ENCODE measurements at places on chromosomes 3 and 15. TPM values are rescaled to one million over a fixed set of nuclear protein-coding genes. Genes with fewer than 3 reads are reported as not detected.

DNA sequence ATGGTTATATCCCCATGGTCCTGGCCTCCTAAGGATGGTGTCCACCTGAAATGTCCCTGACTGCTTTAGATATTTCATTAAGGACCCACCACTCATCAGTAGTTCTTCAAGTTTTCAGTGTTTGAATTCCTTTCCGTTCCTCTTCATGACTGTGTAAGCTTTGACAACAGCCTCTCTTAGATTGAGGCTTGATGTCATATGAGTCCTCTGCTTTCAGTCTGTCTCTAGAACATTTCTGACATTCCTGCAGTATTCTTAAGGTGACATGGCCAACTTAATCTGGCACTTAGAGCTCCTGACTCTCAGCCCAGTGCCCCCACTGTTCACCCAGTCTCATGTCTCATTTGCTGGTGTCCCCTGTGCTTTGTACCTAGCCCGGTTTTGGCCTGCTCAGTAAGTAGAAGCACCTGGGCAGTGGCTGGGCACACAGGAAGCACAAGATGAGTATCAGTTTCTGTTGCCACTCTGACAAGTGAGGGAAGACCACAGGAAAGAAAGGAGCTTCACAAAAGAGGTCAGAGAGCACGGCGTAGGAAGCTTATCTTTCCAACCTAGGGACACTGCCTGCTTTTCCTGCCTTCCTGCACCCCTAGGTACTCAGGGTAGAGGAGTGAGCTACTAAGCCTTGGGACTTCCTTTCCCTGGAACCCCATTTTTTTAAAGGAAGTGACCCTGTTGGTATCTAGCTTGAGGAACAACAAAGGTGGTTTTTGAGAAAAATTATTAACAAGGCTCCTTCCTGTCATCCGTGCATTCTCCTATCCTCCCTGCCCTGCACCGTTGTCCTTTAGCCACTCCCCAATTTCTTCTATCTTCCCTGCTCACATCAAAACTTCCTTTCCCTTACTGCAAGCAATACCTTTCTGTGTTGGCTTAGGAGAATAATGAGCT, 103.1 kb downstream of the KLHL25 start:
- no peak overlapping the region for H3K27ac ChIP-seq
- no peaks in the 10 kb centered on the region for H3K27me3 ChIP-seq
- peaks cover 26% of the 10 kb centered on the region for H3K36me3 ChIP-seq
- no peaks in the 10 kb centered on the region for H3K4me1 ChIP-seq
- H3K4me3 ChIP-seq: no peak overlapping the region

Gene SHF
- total RNA-seq: 5.2 TPM

DNA sequence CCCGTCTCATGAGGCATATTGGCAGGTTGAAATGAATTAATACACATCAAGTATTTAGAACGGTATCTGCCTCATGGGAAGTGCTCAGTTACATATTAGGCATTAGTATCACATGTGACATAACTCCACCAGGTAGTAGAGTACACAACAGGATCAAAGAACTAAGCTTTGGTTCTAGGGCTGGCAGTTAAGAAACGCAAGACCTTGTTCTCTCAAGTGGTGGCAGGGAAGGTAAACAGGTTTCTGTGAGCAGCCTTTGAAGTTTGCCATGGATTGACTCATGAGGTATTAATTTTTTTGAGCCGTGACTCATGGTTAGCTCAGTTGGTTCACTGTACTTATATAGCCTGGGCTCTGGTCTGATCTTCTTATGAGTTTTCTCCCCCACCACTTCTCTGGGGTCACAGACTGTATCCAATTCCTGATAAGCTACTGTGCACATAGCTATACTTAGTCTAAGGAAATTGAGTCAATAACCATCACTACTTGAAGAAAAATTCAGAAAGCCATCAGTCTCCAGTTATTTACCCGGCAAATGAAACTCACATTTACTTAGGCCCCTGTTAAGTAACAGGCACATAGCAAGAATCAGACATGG, 155.6 kb upstream of the STT3B start:
- H3K4me3 ChIP-seq: no peak overlapping the region
- H3K36me3 ChIP-seq: no peaks in the 10 kb centered on the region
- no peaks in the 10 kb centered on the region for H3K4me1 ChIP-seq

- no peaks in the 10 kb centered on the region for H3K4me1 ChIP-seq
- no peak for DNase-seq
- no peaks in the 10 kb centered on the region for H3K36me3 ChIP-seq
Measured at GRCh38 chr3:138786788-138787271, 47.9 kb downstream of the PIK3CB start.

DNA sequence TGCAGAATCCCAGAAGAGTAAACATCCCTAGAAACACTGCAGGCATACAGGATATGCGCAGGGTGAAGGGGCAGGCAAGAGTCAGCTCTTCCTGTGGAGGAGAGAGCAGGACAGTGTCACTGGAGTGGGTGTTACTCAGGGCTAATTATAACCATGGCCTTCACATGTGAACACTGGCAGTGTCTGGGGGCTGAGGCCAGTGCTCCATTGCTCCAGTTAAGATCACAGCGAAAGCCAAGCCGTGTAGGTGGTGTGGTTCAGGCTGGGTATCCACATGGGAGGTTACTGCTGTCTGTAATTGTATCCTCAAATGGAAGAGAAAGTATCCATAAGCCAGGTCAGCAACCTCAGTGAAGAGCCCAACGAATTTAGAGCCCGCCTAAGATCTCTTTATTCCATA, 84.6 kb downstream of the MESD start:
- peak; percentile 74 for DNase-seq
- H3K4me1 ChIP-seq: no peaks in the 10 kb centered on the region
- no peaks in the 10 kb centered on the region for H3K27me3 ChIP-seq
- no peak overlapping the region for H3K4me3 ChIP-seq
- no peaks in the 10 kb centered on the region for H3K36me3 ChIP-seq
- H3K27ac ChIP-seq: no peak overlapping the region

GRCh38 chr15:80105595-80105994, 46.1 kb downstream of the ZFAND6 start:
- no peak overlapping the region for H3K27ac ChIP-seq
- no peaks in the 10 kb centered on the region for H3K4me1 ChIP-seq
- no peak for DNase-seq
- no peaks in the 10 kb centered on the region for H3K27me3 ChIP-seq

DNA sequence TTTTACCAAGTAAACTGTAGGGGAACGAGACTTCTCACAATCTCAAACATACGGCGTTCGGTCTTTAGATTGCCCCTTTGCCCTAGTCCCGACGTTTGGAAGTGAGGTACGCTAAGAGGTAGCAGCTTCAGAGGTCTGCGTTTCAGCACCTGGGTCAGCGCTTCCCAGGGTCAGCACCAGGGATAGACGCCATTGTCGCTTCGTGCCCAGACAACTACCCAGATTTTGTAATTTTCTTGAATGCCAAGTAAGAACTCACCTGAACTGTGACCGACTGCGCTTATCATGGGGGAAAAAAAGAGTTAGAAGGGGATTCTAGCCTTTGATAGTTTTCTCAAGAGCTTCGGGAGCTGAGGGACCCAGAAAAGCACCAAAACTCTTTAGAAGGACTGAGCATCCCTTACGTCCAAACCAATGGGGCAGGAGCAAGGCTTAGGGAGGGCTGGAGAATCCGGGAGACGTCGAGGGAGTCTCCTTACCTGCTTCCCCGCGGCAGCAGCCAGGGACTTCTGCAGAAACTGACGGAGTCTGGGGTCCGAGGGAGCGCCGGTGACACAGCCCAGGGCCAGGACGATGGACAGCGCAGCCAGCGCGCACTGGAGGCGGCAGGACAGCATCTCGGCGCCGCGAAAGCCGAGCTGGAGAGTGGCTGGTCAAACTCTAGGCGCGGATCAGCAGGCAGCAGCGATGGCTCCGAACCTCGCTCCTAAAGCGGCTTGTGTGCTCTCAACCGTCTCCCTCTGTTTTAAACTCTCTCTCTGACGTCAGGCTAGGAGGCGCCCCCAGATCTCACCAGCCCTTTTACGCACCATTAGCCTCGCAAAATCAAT, at the start of gene SST:
Gene SST (minus strand): TSS at position 720 of the 830 bp plus-strand sequence. CDS start 103 bp downstream, at position 617.
- no peak within 1 kb of the TSS for H3K27ac ChIP-seq
- peak; percentile 74 for DNase-seq
- no peak within 1 kb of the TSS for H3K4me3 ChIP-seq
- peaks cover 2% of the 10 kb centered on the region for H3K27me3 ChIP-seq

- no peak overlapping the region for H3K27ac ChIP-seq
- H3K4me3 ChIP-seq: peak overlapping the region; percentile 29
- peaks cover 4% of the 10 kb centered on the region for H3K4me1 ChIP-seq
- H3K36me3 ChIP-seq: no peaks in the 10 kb centered on the region
- no peak for DNase-seq
Measured at GRCh38 chr3:183116025-183116614, 16.8 kb upstream of the MCCC1 start.

GRCh38 chr3:115685097-115685496, 61.8 kb downstream of the GAP43 start:
- no peak overlapping the region for H3K27ac ChIP-seq
- no peak overlapping the region for H3K4me3 ChIP-seq
- no peaks in the 10 kb centered on the region for H3K4me1 ChIP-seq
- no peaks in the 10 kb centered on the region for H3K27me3 ChIP-seq

DNA sequence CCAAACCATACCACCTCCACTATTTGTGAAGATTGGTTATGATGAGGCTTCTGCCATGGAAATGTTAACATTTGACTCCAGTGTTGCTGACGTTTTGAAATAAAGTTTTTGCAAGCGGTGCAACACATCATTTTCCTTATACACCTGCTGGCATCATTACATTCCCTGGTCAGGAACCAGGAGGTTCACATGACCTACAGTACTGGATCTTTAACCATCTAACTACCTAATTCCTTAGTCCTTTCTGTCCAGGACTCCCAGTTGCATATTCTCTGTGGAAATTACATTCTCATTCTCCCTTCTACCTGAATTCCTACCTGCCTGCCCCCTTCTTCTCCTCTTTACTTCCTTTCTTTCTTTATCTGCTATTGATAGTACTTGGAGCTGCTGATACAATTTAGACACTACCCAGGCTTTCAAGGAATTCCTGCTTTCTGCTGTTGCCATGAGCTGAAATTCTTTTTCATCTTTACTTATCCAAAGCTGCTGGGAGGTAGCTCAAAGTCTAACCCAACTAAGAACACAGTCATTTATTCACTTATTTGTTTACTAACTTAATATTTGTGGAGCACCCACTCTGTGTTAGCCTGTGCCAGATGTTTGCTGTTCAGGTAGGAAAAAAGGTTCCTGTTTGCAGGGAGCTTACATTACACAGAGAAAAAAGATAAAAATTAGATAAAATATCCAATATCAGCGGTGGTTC, 144.2 kb downstream of the EDEM1 start:
- H3K4me3 ChIP-seq: no peak overlapping the region
- DNase-seq: no peak
- no peaks in the 10 kb centered on the region for H3K4me1 ChIP-seq
- H3K27me3 ChIP-seq: no peaks in the 10 kb centered on the region
- no peaks in the 10 kb centered on the region for H3K36me3 ChIP-seq
- no peak overlapping the region for H3K27ac ChIP-seq

DNA sequence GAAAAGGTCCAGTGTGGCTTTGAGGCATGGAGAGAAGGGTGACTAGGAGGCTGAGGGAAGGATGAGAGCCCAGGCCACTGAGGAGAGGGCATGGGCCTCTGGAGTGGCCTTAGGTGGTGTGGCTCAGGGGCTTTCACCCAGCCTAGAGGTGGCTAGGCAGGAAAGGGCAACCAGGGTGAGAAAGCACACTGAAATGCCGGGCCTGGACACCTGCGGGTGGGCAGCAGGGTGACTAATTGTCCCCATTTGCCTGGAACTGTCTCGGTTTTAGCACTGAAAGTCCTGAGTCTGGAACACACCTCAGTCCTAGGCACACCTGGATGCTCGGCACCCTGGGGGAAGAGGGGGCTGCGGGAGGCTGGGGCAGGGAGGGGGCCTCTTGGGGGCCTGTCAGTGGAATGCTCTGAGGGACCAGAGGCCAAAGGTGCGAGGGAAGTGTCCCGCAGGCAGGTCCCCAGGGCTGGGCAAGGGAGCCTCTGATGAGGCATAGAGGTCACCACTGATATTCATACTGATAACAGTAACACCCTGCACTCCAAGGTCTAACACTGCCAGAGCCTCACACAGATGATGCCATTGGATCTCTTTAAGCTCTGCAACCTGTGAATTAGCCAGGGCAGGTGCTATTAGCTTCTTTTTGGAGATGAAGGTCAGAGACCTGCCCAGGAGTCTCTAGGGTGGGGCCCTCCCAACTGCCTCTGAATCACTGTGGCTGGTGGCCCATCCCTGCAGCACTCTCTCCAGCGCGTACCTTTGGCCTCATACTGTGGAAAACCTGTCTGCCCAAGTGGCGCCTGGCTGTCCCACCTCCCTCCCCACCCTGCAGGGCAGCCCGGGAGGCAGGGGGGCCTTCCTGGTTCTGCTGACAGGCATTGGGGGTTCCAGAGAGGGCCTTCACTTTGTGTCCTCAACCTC, 3.0 kb upstream of the PHGR1 start:
- no peaks in the 10 kb centered on the region for H3K36me3 ChIP-seq
- no peaks in the 10 kb centered on the region for H3K27me3 ChIP-seq
- no peak for DNase-seq
- no peaks in the 10 kb centered on the region for H3K4me1 ChIP-seq
- no peak overlapping the region for H3K4me3 ChIP-seq

Gene TFG
- total RNA-seq: 84.8 TPM

- H3K36me3 ChIP-seq: peaks cover 17% of the 10 kb centered on the region
- H3K27ac ChIP-seq: peak overlapping the region; percentile 14
- no peak for DNase-seq
- H3K27me3 ChIP-seq: no peaks in the 10 kb centered on the region
Measured at GRCh38 chr15:65258375-65259262, 28.1 kb downstream of the PARP16 start.

- no peak overlapping the region for H3K4me3 ChIP-seq
- no peaks in the 10 kb centered on the region for H3K27me3 ChIP-seq
Measured at GRCh38 chr3:98797905-98798304, 34.8 kb downstream of the ST3GAL6 start.

DNA sequence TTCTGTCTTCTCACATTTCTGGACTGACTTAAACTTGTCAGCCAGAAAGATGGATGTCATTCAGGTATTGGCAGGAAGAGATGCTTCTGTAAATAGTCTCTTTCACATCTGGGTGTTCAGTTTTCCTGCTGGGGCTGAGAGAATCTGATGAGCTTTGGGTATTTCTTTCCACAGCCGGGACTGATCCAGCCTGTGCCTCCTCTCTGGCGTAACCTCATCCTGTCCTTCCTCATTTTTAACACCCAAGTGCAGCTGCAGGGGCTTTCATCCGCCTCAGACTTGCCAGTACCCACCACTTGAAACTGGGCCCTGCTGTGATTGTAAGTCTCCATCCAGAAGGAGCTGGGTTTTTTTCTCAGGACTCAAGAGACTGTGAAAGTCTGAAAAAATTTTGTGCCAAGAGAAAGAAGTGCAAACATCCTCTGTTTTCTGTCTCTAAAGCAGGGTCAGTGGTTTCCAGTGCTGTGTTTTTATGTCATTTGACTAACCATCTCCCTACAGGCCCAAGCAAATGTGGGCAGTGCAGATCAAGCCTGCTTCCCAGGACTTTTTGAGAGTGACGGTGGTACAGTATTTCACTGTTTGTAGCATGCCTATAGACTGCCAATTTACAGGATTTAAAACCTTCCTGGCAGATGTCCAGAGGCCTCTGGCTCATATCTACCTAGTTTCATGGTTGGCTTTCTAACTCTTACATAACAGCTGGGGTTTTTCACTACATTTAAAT, 342.7 kb downstream of the PTPRG start:
- H3K36me3 ChIP-seq: no peaks in the 10 kb centered on the region
- H3K4me3 ChIP-seq: no peak overlapping the region
- H3K27ac ChIP-seq: peak overlapping the region; percentile 4
- DNase-seq: no peak
- peaks cover 3% of the 10 kb centered on the region for H3K4me1 ChIP-seq
- no peaks in the 10 kb centered on the region for H3K27me3 ChIP-seq

Measured in kidney (tissue), 22 donors.